ENCODE measurements at places on chromosomes 4 and X.

GRCh38 chr4:182978152-182978827 lies 61.1 kb upstream of the DCTD start:
- DNase-seq, result no peak

GRCh38 chr4:68987007-68987406 lies 35.4 kb upstream of the UGT2A3 start:
- no peak for DNase-seq

DNA sequence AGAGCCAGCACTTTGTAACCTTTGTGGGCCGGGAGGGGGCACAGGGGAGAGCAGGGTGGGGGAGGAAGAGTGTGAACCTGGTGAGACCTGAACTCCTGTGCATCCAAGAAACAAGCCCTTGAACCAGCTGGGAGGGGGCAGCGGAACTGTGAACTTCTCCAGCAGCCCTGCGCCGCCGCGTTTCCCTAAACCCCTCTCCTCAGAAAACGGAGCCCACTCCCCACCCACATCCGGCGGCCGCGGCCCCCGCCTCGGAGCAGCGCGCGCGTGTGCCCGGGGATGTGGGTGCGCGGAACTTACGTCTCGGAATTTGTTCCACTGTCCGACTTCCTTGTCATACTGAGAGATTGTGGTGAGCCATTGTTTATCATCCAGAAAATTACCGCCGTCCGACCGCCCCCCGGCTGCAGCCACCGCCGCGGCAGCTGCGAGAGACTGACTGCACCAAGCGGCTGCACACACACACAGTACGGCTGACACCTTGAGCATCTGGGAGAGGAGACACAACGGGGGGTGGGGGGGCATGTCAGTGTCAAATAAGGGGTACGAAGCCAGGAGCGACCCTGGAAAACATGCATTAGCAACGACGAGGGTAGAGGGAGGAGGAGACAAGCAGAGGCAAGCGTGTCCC lies 494 bp downstream of the SPOCK3 start:
- peak; percentile 63 for DNase-seq

- peak; percentile 46 for DNase-seq
Measured at GRCh38 chr4:866761-867390, 40.9 kb upstream of the CPLX1 start.

GRCh38 chrX:71252221-71252620 lies 1.7 kb downstream of the ZMYM3 start:
- no peak for DNase-seq

- DNase-seq, result no peak
Measured at GRCh38 chr4:67576059-67576466, 17.5 kb downstream of the STAP1 start.

GRCh38 chr4:10089346-10089745 lies 27.3 kb downstream of the WDR1 start:
- no peak for DNase-seq

DNA sequence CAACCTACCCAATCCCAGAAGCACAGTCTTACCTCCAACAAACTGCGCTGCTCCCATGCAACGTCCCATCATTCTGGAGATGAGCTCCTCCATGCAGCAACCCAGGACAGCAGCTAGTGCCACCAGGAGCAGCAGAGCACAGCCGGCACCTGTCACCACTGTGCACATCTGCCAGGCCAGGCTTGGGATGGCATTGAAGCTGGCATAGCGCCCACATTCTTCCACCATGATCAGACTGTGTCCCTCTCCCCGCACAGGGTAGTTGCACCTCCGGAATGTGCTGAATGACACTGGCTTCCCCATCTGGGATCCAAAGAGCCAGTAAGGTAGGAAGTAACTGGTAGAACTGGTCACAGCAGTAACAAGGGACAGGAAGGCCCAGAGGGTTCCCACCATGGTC lies 8.8 kb downstream of the LHFPL1 start:
- DNase-seq, result no peak

DNA sequence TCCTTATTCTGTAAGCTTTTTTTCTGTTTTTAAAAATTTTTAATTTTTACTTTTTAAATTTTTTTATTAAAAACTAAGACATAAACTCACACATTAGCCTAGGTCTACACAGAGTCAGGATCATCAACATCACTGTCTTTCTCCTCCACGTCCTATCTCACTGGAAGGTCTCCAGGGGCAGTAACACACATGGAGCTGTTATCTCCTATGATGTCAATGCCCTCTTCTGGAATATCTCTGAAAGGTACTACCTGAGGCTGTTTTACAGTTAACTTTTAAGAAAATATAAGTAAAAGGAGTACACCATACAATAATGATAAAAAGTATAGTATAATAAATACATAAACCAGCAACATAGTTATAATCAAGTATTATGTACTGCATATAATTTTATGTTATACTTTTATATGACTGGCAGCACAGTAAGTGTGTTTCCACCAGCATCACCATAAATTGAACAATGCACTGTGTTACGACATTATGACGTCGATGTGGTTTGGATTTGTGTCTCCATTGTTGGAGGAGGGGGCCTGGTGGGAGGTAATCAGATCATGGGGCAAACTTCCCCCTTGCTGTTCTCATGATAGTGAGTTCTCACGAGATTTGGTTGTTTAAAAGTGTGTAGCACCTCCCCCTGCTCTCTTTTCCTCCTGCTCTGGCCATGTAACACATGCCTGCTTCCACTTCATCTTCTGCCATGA lies 21.3 kb downstream of the IL15 start:
- no peak for DNase-seq

GRCh38 chrX:40098264-40099054 lies 701 bp upstream of the BCOR start:
- DNase-seq, result no peak

- DNase-seq, result no peak
Measured at GRCh38 chrX:14546190-14546589, 16.9 kb downstream of the GLRA2 start.

- DNase-seq, result no peak
Measured at GRCh38 chrX:148903176-148903575, 402.8 kb downstream of the AFF2 start.

GRCh38 chrX:49089553-49089952 lies 9.9 kb upstream of the WDR45 start:
- DNase-seq, result no peak

GRCh38 chr4:95267081-95267480 lies 281.7 kb downstream of the UNC5C start:
- no peak for DNase-seq

DNA sequence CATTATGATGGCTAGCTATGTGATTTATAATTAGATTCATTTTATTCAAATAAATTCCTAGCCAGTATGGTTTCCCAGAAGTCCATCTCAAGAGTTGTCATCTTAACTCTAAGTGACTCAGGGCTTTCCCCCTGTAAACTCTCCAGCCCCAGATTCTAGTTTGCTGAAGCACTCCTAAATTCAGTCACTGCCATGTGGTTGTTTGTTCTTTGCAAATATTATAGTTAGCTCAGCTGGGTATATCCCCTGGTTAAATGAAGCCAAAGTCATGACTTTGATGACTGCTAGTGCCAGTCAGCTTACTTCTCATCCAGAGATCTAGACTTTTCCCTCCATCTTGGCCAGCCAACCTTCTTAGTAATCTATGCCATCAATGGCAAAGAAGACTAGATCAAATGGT lies 126.0 kb downstream of the GRIA3 start:
- DNase-seq, result no peak
